ENCODE measurements at places on chromosomes 3 and 15.

GRCh38 chr15:66782785-66783184 lies 80.7 kb downstream of the SMAD6 start:
- DNase-seq, result no peak

- no peak for DNase-seq
Observed at GRCh38 chr3:30511524-30512251, 94.7 kb upstream of the TGFBR2 start.

GRCh38 chr3:182111967-182112366 lies 400.2 kb downstream of the SOX2 start:
- DNase-seq, result no peak

DNA sequence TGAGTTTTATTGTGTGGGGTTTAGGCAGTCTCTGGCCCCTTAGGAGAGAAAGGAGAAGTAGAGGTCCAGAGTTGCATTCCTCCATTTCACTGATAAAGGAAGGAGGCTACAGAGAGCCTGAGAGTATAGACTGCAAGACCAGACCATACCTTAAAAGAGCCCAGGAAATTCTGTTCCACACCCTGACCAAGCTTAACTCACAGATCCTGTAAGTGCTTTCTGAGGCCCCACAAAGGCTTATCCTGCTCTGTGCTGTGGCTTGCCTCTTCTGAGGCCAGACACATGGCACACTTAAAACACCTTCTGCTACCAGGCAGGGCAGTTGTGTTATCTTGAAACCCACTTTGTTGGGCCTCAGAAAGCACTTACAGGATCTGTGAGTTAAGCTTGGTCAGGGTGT lies 39.2 kb upstream of the LEKR1 start:
- DNase-seq, result no peak

DNA sequence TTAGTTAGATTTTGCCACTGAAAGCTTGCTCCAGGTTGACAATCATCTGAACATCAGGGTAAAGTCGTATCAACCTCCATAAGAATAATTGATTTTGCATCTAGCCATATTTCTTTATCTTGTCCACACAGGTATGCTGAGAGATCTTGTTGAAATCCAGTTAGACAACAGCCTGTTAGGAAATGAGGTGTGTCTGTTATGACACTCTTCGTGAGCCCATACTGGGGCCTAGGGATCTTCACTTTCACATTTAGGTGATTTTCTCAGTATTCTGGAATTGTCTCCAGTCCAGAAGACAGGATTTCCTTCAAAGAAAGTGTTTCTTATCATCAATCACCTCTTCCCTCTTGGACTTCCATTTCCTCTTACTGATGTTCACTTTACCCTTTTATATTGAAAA lies 18.1 kb downstream of the DNAJB11 start:
- DNase-seq, result no peak
